ENCODE measurements at places on chromosomes 2 and 18.

GRCh38 chr18:74337155-74337911 is 21.7 kb downstream of the C18orf63 start:
- DNase-seq: no peak

GRCh38 chr2:240133401-240133800 is 2.7 kb downstream of the COPS9 start:
- no peak for DNase-seq

- no peak for DNase-seq
Observed at GRCh38 chr2:172848519-172848918, 112.9 kb downstream of the RAPGEF4 start.

GRCh38 chr2:150429384-150429961 is 58.0 kb downstream of the RND3 start:
- DNase-seq: no peak

- DNase-seq: no peak
Observed at GRCh38 chr2:205699515-205700289, 17.4 kb downstream of the NRP2 start.

GRCh38 chr18:9596226-9596625 is 18.1 kb downstream of the PPP4R1 start:
- no peak for DNase-seq

DNA sequence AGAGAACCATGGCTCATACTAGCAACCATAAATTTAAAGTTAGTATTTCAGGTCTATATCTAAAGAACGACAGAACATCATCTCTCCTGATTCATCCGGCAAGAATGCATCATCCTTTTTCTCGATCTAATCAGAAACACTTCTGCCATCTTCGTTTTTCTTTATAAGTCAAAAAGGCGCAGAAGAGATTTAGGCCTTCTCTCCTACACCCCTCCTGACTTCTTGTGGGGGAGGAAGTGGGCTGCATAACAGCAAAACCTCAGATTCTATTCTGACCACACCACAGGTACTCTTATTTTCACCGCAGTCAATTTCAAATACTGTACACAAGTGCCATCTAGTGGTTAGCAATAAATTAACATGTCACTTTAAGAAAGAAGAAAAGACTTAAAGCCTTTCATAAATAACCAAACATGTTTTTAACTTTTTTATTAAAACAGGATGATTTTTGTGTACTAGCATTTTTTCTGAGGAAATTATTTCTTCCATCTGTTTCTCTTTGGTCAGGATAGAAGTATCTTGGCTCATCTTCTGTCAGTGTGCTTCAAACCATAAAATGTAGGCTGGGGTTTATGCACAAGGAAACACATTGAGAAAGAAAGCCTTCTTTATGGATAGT is 48.4 kb upstream of the PIK3C3 start:
- no peak for DNase-seq

DNA sequence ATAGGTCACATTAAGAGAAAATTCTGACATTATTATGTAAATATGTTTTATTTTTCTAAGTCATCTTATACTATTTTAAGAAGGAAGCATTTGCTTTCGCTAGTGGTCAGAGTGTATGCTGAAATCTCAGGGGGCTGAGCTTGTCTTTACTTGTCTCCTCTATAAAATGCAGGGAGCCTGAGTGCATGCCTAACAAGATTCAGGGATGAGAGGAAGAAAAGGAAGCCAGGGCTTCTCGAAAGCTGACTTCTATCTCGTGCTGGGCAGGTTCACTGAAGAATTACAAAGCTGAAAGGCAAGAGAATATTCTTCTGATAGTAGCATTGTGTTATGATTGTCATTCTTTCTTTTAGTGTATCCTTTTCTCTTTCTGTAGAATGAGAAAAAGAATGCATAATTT is 467.4 kb downstream of the SOX11 start:
- DNase-seq: no peak

- no peak for DNase-seq
Observed at GRCh38 chr2:216596236-216596979, 36.8 kb upstream of the IGFBP2 start.

- DNase-seq: peak; percentile 72
Observed at GRCh38 chr2:96839293-96839874, 4.4 kb downstream of the ANKRD23 start.

- DNase-seq: no peak
Observed at GRCh38 chr2:102147935-102148334, 5.4 kb downstream of the IL1R1 start.

GRCh38 chr2:215358891-215359575 is 47.2 kb downstream of the ATIC start:
- DNase-seq: no peak

- DNase-seq: no peak
Observed at GRCh38 chr2:206361407-206362045, 81.8 kb upstream of the ADAM23 start.

DNA sequence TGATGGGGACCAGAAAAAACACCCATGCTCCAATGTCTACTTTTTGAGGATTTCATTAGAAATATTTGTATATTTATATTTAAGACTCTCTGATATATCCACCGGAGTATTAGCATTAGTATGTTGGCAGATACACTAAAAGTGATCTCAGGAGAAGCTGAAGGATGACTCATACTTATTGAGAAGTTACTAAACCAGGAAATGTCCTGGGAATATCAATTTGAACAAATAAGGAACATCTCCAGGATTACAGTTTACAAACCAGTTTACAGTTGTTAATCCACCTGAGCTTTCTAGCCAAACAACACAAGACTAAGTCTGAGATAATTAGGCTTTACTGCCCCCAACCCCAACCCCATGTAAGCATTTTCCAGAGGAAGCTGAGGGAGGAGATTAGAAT is 16.1 kb upstream of the DPP4 start:
- no peak for DNase-seq

GRCh38 chr18:58221060-58221725 is 177.2 kb downstream of the NEDD4L start:
- DNase-seq: no peak

DNA sequence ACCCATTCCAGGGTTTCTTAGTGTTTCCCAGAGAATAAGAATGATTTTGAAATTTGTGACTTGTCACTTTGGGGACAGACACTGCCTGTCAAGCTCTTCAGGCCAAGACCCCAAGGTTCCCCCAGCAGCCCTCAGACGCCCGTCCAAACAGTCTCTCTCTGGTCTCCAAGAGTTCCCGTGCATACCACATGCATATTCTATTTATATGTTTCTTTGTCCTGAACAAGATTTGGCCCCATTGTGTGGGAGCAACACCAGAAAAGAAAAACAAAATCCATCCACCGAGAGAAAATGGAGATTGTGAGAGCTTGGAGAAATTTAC is 52.2 kb upstream of the CTAGE1 start:
- DNase-seq: no peak

DNA sequence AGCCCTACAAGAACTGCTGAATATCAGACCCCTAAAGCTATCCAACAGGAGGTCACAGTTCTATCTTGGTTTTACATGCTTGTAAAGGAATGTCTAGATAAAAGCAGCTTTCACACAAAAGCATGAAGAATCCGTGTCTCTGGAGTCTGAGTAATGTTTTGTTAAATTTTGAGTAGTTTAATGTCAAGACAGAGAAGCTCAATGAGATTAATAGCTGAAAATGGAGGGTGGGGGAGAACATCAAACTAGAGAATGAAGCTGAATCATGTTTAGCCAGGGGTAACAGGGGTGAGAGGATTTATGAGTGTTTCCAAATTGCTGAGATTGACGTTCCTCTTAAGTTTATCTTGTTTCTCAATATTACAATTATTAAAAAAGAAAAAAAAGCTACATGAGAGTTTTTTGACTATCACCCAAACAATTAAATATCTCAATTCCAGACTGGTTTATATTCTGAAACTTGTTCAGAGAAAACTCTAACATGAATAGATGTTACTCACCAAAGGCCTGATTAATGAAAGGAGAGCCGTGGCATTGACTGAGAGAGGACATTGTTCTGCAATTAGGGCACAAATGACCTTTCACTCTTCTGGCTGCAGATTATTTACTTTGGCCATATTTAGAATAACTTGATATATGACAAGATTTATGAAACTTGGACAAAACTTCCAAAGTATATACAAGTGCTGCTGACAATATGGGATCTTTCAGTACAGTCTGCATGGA is 266.4 kb upstream of the ETAA1 start:
- DNase-seq: no peak

GRCh38 chr18:26479681-26480079 is 68.7 kb downstream of the KCTD1 start:
- no peak for DNase-seq

- DNase-seq: no peak
Observed at GRCh38 chr2:215003001-215003400, 135.4 kb downstream of the ABCA12 start.

DNA sequence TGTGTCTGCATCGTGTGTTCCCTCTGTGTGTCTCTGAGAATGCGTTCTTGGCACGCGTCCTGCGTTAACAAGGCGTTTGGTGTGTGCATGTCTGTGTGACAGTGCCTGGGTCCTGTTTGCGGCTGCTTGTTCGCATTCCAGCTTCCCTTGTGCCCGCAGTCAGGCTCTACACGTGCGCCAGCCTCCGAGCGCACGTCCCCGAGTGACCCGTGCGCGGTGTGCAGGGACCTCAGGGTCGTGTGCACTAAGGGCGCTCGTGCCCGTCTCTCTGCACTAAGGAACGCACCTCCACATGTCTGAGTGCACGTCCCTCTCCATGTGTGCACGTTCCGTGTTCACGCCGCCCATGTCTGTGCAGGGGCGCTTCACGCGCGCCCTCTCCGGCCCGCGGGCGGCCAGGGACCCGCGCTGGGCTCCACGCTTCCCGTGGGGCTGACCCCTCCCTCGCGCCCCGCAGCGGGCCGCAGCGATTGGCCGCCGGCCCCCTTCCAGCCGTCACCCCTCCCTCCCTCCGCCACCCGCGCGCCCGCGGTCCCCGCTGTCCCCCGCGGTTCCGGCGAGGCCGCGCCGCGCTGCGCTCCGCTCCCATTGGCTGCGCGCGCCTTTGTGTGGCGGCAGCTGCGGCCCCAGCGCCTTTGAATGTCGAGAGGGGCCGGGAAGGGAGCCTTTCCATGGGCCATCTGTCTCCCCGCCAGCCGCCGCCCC is 229.4 kb downstream of the HAUS1 start:
- no peak for DNase-seq

GRCh38 chr2:86319700-86320580 is 17.5 kb downstream of the REEP1 start:
- DNase-seq: no peak

- DNase-seq: no peak
Observed at GRCh38 chr2:170341684-170342623, 164.0 kb downstream of the MYO3B start.

DNA sequence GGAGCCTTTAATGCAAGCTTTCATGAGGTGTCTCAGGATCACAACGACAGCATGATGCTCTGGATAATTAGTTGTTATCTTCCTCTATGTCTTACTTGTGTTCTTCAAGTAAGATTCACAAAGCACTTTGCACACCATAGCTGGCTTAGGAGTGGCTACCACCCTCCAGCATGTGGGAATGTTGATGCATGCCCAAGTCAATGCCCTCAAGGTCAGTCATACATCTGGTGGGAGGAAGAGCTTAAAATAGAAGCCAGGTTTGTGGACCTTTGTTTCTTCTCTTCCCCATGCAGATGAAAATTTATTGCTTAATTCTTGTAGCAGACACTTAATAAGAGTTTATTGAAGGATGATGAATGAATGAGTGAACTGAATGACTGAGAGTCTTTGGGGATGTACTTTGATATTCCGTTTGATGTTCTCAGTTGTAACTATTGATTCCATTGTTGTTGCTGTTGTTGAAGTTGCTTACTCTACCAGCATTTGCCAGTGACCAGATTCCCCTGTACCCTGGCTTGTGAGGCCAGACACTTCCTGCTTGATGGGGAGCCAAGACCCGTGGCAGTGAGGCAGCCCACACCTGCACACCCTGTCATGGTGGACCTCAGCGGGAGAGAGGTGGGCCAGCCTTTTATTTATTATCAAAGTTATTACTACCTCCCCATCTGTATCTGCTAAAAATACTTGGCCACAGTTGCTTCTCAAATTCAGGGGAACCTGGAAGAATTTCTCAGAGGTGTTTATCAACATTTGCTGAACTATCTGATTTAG is 137.8 kb downstream of the LAMA3 start:
- DNase-seq: no peak

- DNase-seq: no peak
Observed at GRCh38 chr2:67516899-67517530, 119.9 kb downstream of the ETAA1 start.

GRCh38 chr2:50646226-50646625 is 385.7 kb downstream of the NRXN1 start:
- no peak for DNase-seq

DNA sequence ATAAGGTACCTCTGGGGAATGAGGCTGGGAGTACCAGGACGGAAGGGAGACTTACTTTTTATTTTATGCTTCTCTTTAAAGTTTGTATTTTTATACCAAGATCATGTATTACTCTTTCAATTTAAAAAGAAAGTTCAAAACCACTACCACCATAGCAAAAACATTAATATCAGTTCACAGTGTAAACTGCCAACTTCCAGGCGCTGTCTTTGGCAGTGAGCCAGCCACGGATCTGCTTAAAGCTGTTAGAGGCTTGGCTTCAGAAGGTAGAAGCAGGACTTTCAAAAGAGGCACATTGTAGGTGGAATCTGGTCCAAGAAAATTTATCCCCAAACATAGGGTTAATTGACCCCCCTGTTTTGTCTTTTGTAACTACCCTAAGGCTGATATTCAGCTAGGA is 74.8 kb downstream of the B3GNT2 start:
- DNase-seq: no peak

DNA sequence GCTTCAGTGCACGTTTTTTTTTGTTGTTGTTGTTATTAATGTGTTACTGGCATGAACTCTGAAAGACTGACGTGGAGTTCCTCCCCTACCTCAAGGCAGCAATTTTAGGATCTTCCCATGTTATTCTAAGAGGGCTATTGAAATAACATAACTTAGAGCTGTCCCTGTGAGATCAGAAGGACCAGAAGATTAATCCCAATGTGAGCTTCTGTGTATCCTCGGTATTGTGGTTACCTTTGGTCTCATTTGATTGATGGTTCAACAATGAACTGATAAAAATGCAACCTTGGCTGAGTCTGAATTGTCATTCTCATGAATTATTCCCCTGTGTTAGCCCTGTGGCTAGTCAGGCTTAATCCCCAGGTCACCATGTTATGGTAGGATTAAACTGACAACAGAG is 394.1 kb downstream of the TRIB2 start:
- DNase-seq: no peak

DNA sequence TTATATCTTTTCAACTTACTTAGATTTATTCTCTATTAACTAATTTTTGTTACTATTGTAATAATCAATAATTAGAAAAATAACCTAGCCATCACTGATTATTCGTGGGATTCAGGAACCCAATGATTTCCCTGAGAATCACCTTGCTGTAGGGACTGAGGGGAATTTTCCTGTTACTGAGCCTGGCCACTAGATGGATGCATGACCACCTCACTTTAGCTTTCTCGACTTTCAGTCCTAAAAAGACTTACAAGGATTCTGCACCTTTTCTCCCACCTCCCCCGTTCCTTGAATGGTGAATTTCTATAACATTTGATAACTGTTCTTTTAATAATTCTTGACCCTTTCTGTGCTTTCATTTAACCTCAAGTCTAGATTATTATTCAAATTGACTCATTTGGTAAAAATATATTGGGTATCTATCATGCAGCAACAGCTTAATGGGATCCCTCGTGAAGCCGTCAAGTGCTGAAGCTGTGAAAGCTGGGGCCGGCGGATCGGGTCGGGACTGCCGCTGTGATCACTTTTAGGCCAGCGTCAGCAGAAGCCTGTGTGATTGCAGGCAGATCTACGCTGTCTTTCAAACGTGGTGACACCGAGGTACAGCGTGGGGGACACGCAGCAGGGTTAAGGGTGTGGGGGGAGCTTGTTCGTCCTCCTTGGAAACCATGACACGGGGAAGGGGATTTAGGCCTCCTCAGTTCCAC is 38.8 kb upstream of the TMEM18 start:
- DNase-seq: no peak

Data from activated naive CD4-positive, alpha-beta T cell (primary cell).